ENCODE measurements at places on chromosomes 4 and X.

- DNase-seq: no peak
Observed at GRCh38 chrX:2700405-2701320, 9.6 kb downstream of the CD99 start.

DNA sequence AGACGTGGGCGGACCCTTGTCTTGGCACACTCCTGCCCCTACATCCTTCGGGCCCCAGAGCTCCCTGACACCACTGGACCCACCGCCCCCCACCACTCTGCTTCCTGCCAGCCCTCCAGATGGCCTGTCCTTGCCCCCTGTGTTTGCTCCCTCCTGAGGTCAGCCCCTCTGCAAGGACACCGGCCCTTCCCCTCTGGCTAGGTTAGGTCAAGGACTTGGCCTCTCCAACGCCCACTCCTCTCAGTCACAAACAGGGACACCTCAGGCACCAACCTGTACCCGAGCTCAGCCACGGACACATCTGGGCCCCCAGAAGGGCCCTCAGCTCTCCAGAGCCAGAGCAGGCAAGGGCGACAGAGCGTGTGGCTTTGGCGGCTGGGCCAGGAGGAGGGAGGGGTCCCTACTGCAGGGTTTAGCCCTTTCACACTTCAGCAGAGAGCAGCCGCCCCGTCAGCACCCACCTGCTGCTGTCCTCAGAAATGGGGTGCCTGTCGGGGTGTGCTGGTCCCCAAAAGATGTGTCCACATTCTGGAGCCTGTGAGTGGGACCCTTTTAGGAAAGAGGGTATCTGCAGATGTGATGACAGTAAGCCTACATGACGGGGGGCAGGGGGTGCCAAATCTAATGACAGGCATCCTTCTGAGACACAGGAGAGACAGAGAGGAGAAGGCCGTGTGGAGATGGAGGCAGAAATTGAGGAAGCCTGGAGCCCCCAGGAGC is 23.5 kb upstream of the DUSP9 start:
- no peak for DNase-seq

- no peak for DNase-seq
Observed at GRCh38 chrX:149510386-149510785, 5.3 kb upstream of the IDS start.

DNA sequence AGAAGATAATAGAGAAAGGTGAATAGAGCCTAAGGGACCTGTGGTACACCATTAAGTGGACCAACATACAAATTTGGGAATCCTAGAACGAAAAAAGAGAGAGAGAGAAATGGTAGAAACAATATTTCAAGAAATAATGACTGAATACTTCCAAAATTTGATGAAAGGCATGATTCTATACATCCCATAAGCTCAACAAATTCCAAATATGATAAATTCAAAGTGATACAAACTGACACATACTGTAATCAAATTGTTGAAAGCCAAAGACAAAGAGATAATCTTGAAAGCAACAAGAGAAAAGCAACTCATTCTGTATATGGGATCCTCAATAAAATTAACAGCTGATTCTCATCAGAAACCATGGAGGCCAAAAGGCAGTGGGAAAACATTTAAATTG is 20.6 kb upstream of the ZC4H2 start:
- no peak for DNase-seq

DNA sequence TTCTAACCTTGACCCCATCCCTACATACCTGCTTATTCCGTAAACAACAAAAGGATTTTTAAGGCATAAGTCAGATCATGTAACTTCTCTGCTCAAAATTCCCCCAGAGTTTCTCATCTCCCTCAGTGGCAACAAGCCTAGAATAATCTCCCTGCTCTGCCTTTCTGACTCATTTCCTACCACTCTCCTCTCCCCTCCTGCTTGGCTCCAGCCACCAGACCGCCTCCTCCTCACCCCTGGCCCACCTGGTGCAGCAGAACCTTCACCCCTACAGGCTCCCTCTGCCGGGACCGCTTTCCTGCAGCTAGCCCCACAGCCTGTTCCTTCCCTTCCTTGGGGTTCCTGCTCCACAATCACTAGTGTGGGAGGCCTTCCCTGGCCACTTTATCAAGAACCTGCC is 32.1 kb downstream of the TSPAN5 start:
- no peak for DNase-seq

DNA sequence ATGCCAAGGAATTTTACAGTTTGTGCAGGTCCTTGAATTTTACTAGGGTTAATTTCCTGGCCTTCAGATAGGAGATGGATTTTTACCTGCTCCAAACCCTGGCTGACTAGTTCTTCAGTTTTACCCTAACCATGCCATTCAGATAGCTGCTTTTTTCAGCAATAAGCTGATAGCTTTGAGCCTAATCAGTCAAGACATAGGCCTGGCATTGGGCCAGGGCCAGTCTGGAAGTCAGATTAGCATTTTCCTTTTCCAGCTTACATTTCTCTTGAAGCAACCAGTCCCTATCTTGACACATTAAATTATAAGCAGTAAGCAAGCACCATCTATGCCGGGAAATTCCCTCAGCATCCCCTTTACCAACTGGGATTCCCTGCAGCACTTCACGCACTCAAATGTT is 177.1 kb downstream of the ADGRA3 start:
- no peak for DNase-seq

DNA sequence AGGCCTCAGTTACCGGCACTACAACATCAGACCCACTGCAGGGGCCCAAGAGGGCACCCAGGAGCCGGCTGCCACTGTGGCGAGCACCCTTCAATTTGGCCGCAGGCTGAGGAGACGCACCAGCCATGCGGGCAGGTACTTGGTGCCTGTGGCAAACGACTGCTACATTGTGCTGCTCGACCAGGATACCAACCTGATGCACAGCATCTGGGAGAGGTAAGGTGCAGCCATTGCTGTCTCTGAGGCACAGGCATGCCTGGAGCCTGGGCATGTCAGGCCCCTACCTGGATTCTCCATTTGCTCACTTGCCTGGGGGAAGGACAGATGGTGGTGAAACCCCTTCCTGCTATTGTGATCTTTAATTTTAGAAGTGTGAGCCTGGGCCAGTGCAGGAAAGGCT is 30.1 kb downstream of the MAN2B2 start:
- no peak for DNase-seq

- no peak for DNase-seq
Observed at GRCh38 chr4:53579826-53580225, 11.5 kb downstream of the LNX1 start.

DNA sequence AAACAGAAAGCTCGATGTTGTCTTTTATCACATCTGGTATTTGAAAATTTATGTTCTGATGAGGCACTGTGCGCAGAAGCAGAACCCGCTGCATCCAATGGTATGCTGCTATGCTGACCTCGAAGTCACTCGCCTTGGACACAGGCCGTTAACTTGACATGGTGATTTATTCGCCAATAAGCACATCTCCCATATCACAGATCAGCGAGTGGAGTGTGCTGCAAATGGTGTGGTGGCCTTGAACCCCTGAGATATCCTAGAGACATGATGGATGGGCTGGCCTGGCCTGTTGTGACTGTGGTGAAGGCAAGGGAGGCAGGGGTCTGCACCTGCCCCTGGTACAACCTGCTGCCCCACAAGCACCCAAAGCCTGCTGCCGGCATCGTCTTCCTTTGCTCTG is 175.4 kb upstream of the FRG1 start:
- DNase-seq: no peak

- no peak for DNase-seq
Observed at GRCh38 chr4:73620115-73620792, at the start of gene RASSF6. Gene RASSF6 (minus strand): TSS chr4:73620436. CDS start chr4:73611795, 8,641 bp downstream.

GRCh38 chr4:10734697-10735096 is 50.1 kb upstream of the CLNK start:
- no peak for DNase-seq

GRCh38 chr4:40323866-40324265 is 11.3 kb upstream of the CHRNA9 start:
- DNase-seq: no peak

DNA sequence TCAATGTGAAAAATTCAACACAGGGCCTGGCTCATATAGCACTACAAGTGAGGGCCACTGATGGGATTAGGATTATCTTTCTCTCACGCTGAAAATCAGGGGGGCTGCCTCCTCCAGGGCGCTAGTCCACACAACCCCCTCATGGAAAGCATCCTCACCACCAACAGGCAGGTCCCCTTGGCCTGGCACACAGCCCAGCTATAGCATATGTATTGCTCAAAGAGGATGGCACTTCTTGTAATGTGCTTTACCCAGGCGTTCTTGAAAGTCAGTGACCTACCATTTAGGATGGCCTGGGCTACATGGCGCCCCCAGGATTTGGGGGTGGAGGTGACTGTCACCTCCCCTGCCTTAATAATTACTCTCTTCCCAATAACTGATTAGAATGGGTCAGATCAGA is 71.0 kb upstream of the LSM6 start:
- DNase-seq: no peak

DNA sequence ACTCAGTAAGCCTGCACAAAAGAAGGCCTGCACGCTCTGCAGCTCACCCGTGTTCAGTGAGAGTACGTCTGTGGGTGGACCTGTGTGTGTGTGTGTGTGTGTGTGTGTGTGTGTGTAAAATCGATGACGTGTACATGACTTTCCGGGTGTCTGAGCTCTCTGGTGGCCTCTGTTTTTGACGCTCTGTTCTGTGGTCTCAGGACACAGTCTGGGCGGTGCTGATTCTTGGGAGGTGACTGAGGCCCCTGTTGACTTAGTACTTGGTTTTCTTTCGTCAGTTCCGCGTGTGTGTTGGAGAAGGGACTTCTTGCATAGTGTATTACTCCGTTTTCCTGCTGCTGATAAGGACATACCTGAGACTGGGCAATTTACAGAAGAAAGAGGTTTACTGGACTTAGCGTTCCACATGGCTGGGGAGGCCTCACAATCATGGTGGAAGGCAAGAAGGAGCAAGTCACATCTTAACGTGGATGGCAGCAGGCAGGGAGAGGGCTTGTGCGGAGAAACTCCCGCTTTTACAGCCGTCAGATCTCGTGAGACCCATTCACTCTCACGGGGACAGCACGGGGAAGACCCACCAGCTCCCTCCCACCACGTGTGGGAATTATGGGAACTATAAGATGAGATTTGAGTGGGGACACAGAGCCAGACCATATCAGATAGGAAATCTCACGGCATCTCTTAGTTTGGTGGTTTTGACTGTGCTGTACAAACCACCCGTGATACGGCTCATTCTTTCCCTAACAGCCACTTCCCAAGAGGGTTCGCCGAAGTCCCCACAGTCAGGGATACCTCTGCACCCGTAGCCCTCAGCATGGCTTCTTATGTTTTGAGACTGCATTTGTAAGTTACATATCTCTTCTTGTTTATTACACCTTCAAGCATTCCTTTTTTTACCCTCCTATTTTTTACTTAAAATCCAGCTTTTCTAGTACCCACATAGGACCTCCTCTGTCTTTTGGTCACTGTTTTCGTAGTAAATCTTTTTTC is 24.5 kb downstream of the UVSSA start:
- no peak for DNase-seq

- DNase-seq: no peak
Observed at GRCh38 chrX:150213481-150214030, 149.6 kb upstream of the MAMLD1 start.

DNA sequence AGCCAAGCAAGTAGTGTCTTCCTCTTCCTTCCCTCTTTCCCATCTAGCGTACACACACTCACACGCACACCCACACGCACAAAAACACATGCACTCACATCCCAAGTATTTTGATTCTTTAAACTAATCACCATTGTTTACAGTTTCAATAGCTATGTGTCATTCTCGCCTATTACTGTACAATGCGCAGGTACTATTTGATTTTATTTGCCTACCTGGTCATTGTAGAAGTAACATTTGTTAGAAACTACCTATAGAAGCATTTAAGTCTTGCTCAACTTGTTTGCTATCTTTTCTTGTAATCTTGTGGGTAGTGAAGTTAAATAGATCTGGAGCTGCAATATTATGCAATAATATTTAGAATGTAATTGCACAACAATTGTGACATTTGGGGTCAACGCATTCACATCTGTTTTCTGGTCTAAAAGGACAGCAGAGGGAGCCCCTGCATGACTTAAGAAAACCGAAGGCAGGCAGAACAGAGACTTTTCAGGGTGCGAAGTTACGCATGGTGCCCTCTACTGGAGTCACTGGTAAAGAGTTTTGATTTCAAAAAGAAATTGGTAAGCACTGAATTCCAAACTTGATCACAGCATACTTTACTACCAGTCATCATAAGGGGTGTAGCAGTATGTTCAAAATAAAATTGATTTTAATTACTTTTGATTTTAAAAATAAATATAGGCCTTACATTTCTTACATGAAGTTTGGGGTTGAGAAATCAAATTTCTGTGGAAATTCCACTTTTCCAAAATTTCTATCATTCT is 503.3 kb upstream of the FAM241A start:
- DNase-seq: no peak

- no peak for DNase-seq
Observed at GRCh38 chrX:74450803-74451449, 29.6 kb downstream of the SLC16A2 start.

DNA sequence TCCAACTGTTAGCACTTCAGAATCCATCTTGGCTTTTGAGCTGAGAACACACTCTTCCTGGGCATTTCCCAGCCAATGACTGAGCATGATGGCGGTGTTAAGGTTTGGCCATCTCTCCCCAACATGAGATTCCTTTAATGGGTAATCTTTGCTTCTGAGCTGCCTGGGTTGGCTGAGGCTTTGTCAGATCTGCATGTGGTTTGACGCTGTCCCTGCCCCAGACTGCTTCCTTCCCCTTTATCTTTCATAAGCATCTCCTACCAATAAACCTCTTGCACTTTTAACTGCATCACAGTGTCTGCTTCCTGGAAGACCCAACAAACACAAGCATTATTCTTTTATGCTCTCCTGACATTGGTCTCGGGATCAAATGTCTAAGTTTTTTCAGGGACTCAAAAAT is 31.5 kb upstream of the DIPK2B start:
- DNase-seq: no peak

DNA sequence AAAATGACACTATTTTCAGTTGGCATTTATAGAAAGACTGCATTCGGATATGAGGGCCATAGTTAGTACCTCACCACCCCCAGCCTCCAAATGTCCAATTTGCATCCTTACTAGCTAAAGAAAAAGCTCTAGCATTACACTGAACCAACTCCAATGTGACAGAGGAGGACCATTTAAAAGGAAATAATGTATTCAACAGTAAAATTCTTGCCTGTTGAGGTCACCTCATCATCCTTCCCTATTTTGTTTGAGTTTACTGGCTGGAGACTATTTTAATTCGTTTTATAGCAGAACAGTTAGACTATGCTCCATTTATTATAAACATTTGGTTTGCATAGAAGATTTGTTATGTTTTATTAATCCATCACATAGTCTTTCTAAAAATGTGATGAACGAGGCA is 88.2 kb upstream of the PPARGC1A start:
- DNase-seq: no peak

DNA sequence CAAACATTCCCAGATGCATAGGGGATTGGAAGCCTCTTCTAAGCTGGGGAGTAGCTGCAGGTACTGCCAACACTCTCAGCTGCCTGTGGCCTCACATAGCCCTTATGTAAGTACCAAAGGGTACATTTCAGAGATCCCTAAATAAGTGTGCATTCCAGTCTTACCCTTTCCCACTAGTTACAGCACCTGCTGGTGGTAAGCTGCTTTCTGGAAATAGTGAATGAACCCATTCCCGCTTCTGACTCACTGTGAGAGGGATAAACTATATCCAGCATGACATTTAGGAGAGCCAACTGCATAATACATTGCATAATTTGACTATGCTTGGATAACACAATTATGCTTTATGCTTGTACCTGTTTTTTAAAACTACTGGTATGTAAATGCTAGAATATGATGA is 149.0 kb downstream of the FAM13A start:
- no peak for DNase-seq
